Right ventricle myocardium superior (tissue), 1 donor: ENCODE measurements at places on chromosomes 7 and 10. TPM values are rescaled to one million over a fixed set of nuclear protein-coding genes. Genes with fewer than 3 reads are reported as not detected.

GRCh38 chr10:128985036-128985435 is 482.0 kb upstream of the MGMT start:
- DNase-seq, result no peak

Gene CPA2
- total RNA-seq, result not detected

Gene AKR1C4
- total RNA-seq, result not detected

DNA sequence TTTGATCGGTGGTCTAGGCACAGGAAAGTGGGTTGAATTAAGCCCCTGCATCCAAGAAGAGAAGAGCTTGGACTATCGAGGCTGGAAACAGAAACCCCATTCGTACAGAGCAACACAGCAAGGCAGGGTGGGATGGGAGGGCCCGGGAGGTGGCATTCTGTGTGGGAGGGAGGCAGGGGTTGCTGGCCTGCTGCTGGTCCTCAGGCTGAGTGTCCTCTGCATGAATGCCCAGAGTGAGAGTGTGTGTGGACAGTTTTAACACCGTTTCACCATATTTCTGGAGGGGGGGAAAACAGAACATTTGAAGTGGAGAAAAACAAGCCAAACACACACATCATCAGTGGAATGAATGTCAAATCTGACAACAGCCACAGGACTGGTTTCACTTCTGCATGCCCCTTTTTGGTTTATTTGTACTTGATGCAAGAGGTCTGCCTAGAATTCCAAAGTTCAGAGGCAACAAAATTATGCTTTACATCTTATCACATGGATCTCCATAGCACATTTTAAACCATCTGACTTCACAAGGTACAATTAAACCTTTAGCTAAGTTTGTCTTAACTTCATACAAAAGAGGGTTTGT is 11.1 kb upstream of the ENO4 start:
- no peak for DNase-seq

Gene CFAP69
- 1.3 TPM for total RNA-seq

- no peak for DNase-seq
These were observed 123.4 kb upstream of the NEBL start for GRCh38 chr10:21020545-21020944.
